ENCODE measurements at places on chromosomes 2 and 18.

- DNase-seq, result no peak
Measured at GRCh38 chr18:56627991-56628390, 10.4 kb downstream of the TXNL1 start.

- no peak for DNase-seq
Measured at GRCh38 chr2:98470851-98471255, 26.2 kb downstream of the INPP4A start.

DNA sequence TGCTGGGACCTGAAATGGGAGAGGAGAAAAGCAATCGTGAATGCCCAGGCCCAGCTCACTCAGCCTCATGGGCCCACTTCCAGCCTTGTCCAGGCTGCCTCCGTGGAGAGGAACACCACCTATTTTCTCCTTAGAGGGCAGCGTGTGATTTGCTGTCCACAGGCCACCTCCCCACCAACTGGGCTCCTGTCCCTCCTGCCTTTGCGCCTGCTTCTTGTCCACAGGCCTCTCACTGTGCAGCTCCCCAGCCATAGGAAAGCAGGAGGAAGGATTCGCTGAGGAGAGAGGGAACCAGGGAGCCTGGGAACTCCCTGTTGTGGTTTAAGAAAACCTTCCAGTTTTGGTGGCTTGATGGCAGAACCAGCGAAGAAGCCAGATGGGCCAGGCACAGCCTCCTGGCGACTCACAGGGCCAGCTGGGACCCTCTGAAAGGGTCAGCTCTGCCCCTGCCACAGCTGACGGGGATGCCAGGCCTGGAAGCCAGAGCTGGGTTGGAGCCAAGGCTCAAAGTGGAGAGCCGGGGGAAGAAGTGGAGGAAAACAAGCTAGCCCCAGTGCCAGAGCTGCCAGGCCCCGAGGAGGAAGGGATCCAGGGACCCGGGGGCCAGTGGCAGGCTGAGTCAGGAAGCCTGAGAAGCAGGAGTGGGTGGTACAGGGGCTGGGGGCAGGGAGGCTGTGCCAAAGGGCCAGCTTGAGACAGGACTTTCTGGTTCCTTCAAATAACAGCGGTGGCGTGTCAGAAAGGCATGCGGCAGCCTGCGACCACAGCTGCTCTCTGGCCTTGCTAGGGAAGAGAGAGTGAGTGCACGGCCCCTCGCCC, 9.9 kb downstream of the TMBIM1 start:
- no peak for DNase-seq

GRCh38 chr2:98350411-98350810, 4.2 kb downstream of the CNGA3 start:
- no peak for DNase-seq

DNA sequence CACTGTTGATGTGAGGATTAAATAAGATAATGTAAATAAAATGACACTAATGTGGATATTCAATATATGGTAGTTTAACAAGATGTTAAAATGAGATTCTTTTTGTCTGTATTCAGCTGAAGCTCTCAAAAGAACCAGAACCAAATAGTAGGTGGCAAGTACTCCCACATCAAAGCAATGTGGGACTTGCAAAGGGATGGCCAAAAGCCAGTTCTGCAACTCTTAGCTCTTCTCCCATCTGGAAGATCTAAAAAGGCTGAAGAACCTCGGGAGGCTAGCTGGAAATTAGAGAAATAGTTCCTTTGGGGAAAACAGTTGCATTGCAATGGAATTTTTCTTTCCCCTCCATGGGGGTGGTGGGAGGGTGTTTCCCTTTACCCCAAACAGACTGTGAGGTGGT, 48.7 kb downstream of the FBXO48 start:
- no peak for DNase-seq

GRCh38 chr2:32691678-32692077, 63.8 kb downstream of the TTC27 start:
- DNase-seq, result no peak

GRCh38 chr2:8343031-8343430, 338.8 kb upstream of the ID2 start:
- no peak for DNase-seq

DNA sequence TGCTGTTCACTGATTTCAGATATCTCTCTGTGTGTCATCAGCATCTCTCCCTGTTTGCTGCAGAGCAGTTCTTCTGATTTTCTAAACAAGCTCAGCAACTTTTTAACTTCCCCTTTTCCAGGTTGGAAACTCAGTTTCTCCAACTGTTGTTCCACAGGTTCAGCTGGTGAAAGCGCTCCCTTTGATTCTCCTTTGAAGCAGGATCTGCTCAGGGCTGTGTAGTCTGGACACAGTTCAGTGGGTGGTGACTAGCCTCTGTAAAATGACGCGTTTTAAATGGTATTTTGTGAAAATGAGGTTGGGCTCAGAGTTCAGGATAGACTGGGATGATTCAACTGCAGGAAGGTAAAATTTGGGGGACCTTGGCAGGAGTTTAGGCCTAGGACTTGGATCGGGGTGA, 106.3 kb downstream of the TRIM43 start:
- DNase-seq, result no peak

- DNase-seq, result no peak
Measured at GRCh38 chr2:223920109-223920508, 25.0 kb downstream of the WDFY1 start.

- no peak for DNase-seq
Measured at GRCh38 chr18:25736516-25736915, 353.9 kb downstream of the SS18 start.

DNA sequence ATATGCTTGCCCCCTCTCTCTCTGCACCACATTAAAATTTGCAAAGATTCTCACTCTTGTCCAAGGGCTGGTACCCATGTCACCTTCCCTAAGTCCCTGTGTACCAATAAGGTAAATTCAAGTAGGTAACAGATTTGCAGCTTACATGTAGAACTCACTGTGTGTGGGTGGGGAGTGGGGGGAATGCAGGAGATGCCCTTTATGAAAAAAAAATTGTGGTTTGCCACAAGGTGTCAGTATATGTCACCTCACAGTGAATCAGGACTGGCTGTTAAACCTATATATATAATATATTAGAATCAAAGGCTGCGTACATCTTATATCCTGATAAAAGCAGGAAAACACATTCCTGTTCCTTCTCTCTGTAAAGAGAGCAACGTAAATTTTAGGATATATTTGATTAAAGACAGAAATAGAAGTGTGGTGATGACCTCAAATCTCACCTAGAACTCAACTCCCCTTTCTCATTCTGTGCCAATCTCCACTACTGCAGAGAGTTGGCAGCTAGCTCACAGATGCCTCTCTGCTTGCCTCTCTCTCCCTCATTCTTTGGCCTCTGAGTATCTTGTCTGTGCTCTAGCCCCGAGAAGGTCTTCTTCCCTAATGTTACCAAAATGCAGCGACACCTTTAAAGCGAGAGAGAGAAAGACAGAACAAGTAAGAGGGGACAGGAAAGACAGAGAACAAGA, 536 bp downstream of the XDH start:
- no peak for DNase-seq

DNA sequence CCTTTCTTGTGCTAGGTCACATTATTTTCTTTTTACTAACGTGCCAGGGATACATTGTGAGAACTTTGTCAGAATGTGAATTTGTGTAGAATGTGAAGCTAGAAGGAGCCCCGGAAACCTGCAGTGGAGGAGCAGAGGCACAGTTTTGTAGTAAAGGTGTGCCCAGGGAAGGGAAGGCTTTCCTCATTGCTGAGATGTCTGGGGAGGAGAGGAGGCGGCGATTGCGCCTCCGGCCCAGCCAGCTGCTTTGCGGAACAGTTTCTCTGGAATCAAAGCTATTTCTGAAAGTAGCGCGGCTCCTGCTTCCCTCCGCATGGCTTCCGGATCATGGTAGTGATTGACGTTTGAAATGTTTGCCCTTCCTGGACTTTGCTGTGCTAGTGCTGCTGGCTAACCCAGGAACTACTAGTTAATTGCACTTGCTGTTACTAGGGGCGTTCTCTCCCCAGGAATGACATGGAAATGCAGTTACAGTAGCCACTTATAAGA, 83.1 kb upstream of the RBM44 start:
- DNase-seq, result no peak

DNA sequence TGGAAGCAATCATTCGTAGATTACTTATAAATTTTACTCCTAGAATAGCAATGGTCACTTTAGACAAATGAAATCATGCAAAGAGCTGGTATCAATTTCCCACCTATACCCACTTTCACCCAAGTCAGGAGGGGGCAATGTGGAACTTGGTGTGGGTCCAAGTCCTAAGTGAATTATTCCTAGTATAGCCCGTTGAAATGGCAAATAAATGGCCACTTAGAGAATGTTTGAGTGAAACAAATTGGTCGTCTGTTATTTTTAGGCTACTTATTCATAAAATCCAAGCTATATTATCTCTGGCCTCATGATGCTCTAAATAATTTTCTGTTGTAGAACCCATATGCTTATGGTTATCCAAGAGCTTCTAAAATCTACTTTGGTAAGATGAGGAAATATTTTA, 98.1 kb downstream of the MYO3B start:
- no peak for DNase-seq

DNA sequence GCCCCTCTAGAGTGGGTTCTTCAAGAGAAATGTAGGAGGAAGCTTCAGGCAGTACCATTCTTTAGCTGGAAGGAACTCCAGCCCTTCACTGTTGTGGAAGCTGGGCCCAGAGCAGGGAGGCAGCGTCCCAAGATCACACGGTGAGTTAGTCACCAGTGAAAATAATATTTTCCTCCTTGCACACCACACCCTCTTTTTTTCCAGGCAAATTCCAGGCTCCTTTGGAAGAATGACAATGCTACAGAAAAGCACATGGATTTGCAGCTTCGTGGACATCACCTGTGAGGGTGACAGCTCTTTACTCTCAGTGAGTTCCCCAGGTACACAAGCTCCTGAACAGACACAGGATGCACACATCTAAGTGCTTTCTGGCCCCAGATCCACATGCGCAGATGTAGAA, 157.1 kb downstream of the COL6A3 start:
- no peak for DNase-seq

DNA sequence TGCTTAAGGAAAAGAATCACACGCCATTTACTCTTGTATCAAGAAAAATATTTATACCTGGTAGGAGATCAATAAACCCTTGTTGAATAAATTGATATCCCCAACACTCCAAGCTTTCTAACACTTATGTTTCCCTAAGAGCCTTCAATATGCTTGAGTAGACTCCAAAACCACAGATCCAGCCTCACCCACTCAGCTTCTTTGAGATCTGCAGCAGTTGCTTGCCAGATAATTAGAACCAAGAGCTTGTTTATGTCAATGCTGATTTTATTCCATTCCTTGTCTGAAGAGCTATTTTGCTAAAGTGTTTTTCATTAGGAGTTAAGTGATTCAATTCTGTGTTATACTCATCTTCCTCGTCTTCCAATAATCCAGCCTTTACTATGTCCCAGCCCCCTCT, 26.3 kb upstream of the CRIM1 start:
- no peak for DNase-seq

DNA sequence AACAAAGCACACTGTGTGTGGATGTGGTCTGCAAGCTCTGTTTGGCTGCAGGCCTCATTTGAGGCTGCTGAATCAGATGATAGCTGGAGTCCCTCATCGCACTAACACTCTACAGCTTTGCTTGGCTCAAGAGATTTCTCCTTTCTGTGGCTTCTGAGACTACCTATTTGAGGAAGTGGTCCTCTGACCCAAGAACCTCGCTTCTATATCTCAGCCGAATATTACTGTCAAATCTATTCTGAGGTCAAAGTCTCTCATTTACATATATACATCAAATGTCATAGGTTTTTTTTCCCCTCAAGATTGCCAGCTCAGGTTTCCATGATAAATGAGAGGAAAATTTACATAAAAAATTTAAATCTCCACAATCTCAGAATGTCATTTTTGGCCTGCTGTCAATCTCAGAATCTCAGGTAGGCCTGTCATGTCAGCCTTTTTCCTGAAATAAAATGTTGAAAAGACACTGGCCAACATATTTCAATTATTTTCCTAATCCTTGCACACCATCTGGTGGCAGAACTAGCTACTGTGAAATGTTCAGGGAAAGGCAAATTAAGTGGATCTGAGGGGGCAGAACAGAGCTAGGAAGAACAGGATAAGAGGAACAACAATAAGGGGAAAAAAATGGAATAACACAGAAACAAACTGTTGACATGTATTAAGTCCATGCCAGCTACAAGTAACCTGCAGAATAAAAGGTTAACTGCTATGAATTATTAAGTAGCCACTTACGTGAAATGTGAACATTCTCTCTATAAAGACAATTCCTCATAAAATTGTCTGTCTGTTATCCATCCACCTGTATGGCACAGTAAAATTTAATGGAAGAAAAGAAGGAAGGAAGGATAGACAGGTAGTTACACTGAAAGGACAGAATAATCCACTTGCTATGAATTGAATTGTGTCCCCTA, 39.3 kb downstream of the AP1S3 start:
- no peak for DNase-seq

GRCh38 chr2:239824046-239824694, 201.0 kb downstream of the NDUFA10 start:
- no peak for DNase-seq

DNA sequence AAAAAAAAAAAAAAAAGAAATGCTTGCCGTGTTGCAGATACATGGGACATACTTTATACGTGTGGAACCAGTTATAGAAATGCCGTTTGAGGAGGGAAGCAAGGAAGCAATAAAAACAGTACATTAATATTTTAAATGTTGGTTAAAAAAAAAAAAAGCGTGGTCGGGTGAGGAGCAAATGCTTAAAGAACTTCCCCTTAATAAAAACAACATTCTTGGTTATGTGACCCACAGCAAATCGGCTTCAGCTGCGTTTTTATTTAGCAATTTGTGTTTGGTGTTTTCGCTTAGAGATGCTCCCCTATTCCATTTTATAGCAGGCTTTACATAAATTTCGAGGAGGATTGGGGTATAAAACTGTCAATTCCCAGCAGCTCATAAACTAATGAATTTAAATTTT, 223.6 kb downstream of the LRRTM1 start:
- no peak for DNase-seq

Measured in stimulated activated CD4-positive, alpha-beta T cell treated with anti-CD3 and anti-CD28 coated beads, Interleukin-12 subunit alpha, Interleukin-12 subunit beta, amount 100 ng/mL, for 24 hours (primary cell).